ENCODE measurements at places on chromosomes 2 and 18.

GRCh38 chr2:59027320-59027719 lies 786.2 kb upstream of the FANCL start:
- DNase-seq = no peak

- DNase-seq = no peak
Measured at GRCh38 chr2:141630407-141630930, 500.3 kb downstream of the LRP1B start.

DNA sequence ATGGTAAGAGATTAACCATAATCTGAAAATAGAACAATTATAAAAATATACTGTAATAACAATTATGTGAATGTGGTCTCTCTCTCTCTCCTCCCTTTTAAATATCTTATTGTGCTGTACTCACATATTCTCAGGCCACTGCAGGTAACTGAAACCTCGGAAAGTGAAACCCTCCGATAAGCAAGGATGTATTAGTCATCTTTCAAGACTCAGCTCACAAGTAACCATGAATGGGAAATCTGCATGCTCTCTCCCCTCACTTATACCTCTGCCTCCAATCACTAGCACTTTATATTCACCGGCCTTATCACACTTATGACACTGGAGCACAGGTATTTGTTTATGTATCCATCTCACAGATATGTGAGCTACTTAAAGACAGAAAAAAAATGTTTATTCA lies 139.7 kb downstream of the LRP2 start:
- no peak for DNase-seq

DNA sequence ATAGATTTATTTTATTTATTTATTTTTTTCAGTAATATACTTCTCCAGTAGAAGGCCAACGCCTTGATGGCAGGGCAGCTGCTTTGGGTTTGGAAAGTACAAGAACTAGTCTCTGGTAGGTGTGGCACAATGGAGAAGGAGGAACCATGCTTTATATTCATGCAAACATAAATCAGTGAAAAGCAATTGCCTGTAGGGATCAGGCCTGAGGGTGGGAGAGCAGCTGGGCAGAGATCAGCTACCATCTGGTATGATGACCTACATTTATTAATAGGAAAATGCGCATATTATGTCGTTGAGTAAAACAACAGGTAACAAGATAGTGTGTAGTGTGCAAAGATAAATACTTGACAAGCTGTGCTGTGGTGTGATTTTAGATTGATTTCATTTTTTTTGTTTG lies 120.4 kb upstream of the TLK1 start:
- DNase-seq = no peak

GRCh38 chr2:218727502-218728165 lies 17.0 kb downstream of the TTLL4 start:
- DNase-seq = no peak

DNA sequence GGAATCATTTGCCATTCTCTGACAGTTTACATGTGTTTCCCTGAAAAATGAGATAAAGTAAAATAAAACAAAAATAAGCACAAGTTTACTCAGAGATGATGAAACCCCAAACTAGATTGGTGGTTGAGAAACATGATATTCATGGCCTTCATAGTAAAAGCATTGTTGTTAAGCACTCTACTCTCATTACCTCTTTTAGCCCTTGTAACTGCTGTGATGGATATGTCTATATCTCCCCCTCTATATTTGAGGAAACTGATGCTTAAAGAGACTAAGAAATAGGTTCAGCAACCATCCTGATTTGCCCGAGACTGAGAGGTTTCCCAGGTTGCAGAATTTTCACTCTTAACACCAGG lies 33.9 kb upstream of the GALNT3 start:
- DNase-seq = no peak

DNA sequence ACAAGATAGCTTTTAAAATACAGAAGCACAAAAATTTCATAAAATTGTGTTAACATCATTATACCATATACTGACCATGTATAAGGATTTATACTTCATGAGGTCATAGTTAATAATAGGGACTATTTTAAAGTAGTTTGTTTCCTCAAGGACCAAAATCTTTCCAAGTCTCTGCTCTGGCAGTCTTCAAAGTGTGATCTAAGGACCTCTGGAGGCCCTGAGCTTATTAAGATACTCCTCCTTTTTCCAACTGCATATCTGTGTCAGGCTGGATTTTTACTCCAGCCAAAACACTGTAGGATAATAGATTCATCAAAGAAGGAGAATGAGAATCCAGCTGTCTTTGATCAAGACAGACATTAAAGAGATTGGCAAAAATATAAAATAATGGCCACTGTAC lies 1.7 kb upstream of the SCYGR2 start:
- no peak for DNase-seq

DNA sequence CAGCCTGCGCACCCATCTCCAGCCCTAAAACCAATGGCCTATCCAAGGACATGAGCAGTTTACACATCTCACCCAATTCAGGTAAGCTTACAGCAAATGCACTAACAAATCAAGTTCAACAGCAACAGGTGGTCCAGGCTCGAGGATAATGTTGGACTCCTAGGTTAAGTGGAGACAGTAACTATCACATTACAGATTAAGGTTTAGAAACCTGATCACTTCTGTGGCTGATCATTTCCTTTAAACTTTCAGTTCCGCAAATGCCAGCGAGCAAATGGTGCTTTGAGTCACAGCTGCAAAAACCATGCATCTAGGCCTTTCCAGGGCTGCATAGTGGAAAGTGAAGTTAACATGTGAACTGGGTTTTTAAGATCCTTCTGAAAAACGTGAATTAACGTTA lies 259.4 kb downstream of the GBX2 start:
- no peak for DNase-seq

GRCh38 chr2:149191915-149192314 lies 138.5 kb upstream of the LYPD6 start:
- no peak for DNase-seq

- no peak for DNase-seq
Measured at GRCh38 chr2:43399515-43400264, 173.3 kb upstream of the ZFP36L2 start.

- peak; percentile 53 for DNase-seq
Measured at GRCh38 chr2:219029829-219030165, 11.5 kb downstream of the CFAP65 start.

GRCh38 chr2:19857100-19857499 lies 44.7 kb downstream of the TTC32 start:
- no peak for DNase-seq

DNA sequence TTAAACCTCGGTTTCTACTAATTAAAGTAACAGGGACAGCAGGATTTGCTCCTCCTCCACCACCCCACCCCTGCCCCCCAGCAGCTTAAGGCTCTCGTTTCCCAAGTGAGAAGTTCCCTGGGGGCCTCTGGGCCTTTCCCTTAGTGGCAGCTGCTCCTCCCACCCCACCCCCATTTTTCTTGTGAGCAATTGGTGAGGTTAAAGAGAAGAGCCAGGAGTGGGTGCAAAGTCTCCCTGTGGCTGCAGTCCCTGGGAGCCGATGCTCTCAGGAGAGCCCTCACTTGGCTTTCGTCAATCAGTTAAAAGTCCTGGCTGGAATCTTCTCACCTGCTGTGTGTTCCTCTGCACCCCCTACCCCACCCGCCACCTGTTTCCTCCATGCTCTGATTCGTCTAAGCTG lies 48.7 kb upstream of the AGAP1 start:
- no peak for DNase-seq

- no peak for DNase-seq
Measured at GRCh38 chr2:136534811-136535210, 230.5 kb upstream of the THSD7B start.

DNA sequence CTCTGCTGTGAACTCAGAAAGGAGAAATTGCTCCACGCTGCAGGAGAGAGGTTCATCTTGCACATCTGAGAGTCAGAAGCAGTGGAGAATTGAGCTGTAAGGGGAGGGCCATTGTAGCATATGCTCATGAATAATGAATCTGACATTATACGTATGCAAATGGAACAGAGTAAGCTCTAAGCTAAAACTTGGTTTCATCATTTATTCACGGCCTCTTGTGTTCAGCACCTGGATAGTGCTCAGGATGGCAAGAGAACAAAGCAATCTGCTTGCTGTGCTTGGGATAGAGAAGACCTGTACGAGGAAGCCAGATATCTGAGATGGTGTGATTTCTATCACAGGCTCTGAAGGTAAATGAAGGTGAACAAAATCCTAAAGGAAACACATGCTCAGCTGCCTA lies 87.9 kb upstream of the GCFC2 start:
- DNase-seq = no peak

GRCh38 chr18:46764586-46764985 lies 7.7 kb upstream of the ST8SIA5 start:
- DNase-seq = no peak

DNA sequence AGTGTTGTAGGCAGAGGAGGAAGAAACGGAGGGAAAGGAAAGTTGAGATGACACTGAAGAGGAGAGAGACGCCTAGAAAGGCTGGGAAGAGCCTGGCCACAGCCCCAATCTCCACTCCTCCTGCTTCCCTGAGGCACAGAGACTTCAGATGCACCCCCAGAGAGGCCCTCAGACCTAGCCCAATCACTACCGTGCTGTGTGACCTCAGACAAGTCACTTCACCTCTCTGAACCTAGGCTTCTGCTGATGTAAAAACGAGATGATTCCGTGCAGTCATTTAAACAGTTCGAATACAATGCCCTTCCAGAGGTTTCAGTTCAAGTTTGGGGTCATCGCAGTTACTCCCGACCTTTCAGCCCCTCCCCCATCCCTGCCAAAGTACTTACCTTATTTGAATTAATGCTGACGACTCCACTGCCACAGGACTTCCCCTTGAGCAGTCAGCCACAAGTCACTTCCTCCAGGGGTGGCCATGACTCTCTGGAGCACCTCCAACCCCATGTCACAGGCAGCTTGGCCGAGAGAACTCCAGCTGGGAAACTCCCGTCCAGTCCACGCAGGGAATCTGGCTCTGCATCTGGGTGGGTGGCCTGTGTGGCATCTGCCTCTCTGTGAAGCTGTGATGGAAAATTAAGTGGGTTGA lies 105.2 kb upstream of the ID2 start:
- DNase-seq = peak; percentile 26

- DNase-seq = no peak
Measured at GRCh38 chr18:8742387-8743361, 37.3 kb downstream of the MTCL1 start.

DNA sequence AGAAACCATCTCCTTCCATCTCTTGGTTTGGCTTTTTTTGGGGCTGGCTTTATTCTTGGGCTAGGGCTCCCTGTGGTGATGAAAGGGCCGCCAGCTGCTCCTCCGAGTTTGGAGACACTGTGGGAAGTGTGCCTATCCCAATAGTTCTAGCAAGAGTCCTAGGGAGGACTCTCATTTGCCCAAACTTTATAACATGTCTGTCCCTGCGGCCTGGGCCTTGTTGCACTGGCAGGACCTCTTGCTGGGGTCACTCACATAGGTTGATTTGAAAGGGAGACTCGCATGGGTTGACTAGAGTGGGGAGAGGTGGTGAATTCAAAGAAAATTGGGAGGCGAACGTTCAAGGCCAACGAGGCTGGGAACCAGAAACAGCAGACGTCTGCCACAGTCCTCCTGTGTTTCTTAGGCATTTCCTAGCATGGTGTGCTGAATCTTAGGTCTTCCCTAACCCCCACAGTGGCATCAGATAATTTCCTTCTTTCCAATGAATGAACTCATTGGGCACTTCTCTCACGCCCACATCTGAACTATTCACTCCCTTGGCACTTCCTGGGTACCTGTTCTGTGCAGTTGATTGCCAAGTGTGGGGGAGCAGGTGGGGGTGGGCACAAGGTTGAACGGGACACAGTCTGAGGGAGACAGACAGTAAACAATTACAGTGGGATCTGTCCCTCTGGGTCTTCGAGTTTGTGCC lies 26.8 kb downstream of the NIFK start:
- DNase-seq = no peak

- peak; percentile 32 for DNase-seq
Measured at GRCh38 chr2:31226266-31226665, 7.7 kb upstream of the EHD3 start.

DNA sequence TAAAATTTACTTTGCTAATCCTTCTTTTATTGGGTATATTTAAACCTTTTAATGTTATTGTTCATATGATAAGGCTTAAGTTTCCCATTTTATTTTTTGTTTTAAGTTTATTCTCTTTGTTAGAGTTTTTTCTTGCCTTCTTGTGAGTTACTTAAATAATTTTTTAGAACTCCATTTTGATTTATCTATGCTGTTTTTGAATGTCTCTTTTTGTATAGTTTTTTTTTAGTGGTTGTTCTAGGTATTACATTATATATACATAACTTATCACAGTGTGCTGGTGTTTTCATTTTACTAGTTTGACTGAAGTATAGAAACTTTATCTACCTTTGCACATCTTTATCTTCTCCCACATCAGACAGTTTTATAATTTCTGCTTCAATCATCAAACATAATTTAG lies 49.4 kb upstream of the TGFA start:
- no peak for DNase-seq

GRCh38 chr18:73724958-73725357 lies 422.7 kb downstream of the FBXO15 start:
- DNase-seq = no peak

- DNase-seq = no peak
Measured at GRCh38 chr2:58853420-58853819, 612.3 kb upstream of the FANCL start.

- DNase-seq = no peak
Measured at GRCh38 chr2:46387292-46387691, 90.1 kb downstream of the EPAS1 start.

DNA sequence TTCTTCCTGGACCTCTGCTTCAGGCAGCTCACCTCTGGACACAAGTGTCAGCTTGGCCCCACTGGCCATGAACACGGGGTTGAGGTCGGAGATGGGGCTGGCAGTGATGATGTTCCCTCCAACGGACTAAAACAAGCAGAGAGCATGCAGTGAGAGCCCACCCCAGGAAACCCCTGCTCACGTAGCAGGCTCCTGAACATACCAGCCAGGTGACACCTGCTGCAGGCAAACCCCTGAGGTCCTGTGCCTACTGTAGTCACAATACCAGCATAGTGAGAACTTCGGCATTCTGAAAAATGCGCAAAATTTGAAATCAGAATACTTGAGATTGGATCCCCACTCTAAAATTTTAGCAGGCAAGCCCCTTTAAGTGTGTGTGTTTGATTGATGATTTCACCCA lies 32.9 kb downstream of the XDH start:
- DNase-seq = no peak

- DNase-seq = no peak
Measured at GRCh38 chr2:9235147-9236044, 28.8 kb downstream of the ASAP2 start.

- no peak for DNase-seq
Measured at GRCh38 chr2:171124541-171124940, 36.2 kb downstream of the TLK1 start.
